ENCODE measurements at places on chromosomes 2 and 18. TPM values are rescaled to one million over a fixed set of nuclear protein-coding genes. Genes with fewer than 3 reads are reported as not detected.

DNA sequence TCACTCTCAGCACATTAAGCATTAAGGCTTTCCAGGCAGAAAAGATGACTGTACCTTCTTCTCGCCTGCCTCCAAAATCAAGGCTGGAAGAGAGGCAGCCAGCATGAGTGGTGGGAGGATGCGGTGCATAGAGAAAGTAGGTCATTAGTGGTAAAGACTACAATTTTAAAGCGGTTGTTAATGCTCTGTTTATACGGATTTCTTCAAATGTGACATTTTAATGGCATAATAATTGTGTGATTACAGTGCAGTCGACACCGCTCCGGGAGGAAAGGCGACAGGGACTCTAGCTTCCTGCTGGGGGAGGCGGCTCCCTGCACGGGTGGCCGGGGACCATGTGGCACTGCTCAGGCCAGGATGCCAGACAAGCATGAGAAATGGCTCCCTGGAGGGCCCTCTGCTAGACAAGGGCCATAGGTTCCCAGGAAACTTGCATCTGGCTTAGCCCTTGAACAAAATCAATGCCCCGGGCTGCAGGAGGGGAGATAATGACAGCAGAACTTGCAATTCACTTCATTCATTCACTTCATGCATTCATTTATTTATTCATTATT lies 129.6 kb downstream of the GALNT14 start:
- DNase-seq = no peak

- DNase-seq = peak; percentile 76
These were observed 47.8 kb upstream of the MAPRE3 start for GRCh38 chr2:26922405-26923188.

DNA sequence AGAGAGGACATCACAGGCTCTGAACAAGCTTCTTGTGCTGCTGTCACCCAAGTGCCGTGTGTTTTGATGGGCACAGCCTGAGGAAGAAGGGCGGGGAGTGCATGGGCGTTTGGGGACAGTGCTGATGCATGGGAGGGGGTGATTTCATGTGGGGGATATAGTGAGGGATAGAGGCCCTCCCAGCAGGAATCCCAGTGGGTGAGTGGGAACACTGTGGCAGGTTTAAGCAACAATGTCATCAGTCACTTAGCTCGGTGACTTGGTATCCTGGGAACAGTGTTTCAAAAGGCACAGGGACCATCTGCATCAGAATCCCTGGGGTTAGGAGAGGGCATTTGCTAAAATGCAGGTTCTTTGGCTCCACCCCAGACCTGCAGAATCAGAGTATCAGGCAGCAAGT lies 609 bp downstream of the SIGLEC15 start:
- DNase-seq = no peak

DNA sequence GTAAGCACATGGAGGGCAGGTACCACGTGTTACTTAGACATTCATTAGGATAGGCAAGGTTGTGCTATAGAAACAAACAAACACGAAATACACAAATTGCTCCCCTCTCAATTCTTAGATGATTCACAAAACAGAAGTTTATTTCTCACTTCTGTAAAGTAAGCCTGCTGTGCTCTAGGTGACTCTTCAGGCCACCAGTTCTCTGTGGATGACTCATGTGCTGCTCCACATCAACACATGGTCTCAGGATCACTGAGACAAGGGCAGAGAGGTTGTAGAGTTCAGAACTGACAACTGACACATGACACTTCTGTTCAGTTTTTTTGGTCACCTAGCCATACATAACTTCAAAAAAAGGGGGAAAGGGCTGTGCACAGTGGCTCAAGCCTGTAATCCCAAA lies 70.6 kb downstream of the DAW1 start:
- no peak for DNase-seq

DNA sequence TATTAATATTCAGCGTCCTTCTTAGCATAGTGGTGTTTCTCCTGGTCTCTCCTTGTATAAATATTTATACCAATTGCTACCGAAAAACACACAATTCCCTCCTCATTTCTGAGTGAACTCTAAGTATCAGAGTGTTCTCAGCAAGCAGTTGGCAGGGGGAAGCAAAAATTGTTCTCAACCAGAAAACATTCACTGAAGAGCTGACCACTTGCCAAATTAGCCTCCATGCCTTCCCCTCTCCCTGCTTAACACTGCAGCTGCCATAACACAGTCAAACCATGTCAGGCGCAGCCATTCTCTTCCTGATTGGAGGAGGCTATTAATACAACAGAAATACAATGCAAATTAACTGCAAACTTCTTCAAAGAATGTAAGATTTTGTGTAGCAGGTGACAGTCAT lies 105.0 kb downstream of the COL6A3 start:
- DNase-seq = no peak

DNA sequence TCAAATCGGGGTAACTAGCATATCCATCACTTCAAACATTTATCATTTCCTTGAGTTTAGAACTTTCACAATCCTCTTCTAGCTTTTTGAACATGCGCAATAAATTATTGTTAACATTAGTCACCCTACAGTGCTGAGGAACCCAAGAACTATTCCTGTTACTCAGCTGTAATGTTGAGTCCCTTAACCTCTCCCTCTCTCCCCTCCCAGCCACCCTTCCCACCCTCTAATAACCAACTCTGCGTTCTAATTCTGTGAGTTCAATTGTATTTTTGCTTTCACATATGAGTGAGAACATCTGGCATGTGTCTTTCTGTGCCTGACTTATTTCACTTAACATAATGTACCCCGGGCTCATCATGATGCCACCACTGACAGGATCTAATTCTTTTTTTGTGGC lies 78.6 kb upstream of the RANBP2 start:
- DNase-seq = peak; percentile 79

Gene SKOR2
- not detected for total RNA-seq

- DNase-seq = no peak
These were observed 348.9 kb upstream of the RAB12 start for GRCh38 chr18:8260319-8260718.

Gene IL36G
- total RNA-seq = not detected

DNA sequence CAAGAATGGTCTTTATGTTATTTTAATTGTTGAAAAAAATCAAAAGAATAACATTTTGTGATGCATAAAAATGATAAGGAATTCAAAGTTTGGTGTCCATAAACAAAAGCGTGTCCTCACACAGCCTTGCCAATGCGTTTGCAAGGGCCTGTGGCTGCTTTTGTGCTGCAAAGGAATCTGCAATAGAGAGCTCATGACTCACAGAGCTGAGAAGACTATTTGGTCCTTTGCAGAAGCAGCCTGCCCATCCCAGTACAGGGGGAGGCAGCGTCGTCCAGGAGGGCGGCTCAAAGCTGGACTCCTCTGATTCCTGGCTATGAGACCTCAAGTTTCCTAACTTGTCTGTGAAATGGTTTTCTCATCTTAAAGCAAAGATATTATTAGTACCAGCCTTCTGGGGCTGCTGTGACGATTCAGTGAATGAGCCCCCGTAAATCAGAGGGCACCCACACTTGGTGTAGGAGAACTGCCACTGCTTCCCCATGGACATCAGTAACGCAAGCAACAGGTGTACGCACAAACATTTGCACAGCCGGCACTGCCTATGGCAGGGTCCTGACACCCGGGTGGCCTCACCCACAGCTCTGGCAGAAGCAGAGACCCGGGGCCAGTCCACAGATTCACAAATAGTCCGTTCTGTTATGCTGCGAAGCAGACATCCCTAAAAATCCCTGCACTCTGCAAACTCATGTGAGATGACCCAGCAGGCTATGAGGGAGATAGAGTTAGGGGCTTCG lies 70.6 kb upstream of the ASAP2 start:
- DNase-seq = no peak

DNA sequence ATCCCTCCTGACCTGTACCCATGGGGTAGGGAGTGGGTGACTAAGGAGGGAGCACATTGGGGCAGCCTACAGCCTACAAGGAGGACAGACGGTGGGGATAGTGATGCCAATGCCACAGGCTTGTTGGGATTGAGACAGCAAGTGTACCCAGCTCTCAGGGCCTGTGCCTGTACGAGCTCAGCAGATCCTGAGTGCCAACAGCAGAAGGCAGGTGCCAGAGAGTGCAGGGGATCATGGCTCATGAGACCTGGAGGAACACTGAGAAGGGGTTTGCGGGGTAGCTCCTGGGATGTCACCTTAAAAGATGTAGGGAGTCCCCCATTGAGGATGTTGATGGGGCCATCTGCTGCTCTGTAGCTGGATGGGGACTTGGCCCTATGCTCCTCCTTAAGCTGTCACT lies 10.3 kb upstream of the SNED1 start:
- DNase-seq = no peak

- no peak for DNase-seq
These were observed 369.4 kb upstream of the GCFC2 start for GRCh38 chr2:76080154-76080553.

- no peak for DNase-seq
These were observed 219.6 kb upstream of the NETO1 start for GRCh38 chr18:73087282-73087977.

- DNase-seq = no peak
These were observed 588.9 kb upstream of the NETO1 start for GRCh38 chr18:73456643-73457042.

- no peak for DNase-seq
These were observed 184.2 kb upstream of the NXPH2 start for GRCh38 chr2:138964418-138964817.

- DNase-seq = no peak
These were observed 1.7 kb upstream of the SMAD7 start for GRCh38 chr18:48952287-48953103.

DNA sequence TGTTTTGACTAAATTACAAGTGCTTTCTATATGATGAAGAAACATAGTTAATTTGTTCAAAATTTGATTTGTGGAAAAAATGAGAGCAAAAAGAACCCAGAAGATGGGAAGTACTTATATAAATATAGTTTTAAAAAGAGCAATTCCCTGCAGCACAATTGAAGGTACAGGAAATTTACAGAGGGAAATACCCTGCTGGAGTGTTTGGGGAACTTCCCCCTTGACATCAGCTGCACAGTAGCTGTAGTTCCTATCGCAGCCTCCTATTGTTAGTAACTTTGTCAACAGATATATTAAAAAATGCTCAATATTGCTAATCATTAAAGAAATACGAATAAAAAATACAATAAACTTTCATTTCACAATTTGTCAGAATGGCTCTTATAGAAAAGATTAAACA lies 1118.8 kb upstream of the ZEB2 start:
- peak; percentile 5 for DNase-seq

Gene TMEM247
- total RNA-seq = not detected

GRCh38 chr2:53216805-53217204 lies 550.8 kb upstream of the CHAC2 start:
- no peak for DNase-seq

GRCh38 chr2:30454571-30454970 lies 7.5 kb downstream of the LCLAT1 start:
- DNase-seq = no peak

DNA sequence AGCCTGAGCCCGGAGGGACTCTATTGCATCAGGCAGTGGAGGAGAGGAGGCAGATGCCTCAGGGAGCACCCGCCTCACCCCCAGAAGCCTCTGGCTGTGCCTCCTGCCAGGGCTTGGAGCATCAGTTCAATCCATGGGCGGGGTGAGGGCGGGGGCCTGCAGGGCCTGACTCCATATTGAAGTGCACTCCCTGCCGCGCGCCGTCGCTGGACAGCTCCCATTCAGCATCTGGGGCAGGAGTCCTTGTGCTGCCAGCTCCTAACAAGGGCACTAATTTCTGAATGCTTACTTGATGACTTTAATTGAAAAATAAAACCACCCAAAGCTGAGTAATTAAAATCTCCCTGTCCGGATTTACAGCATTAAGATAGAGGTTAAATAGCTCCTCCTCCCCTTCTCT lies 23.8 kb downstream of the C1QL2 start:
- DNase-seq = no peak

GRCh38 chr2:73343992-73344391 lies 41.6 kb upstream of the ALMS1 start:
- DNase-seq = no peak
